ENCODE measurements at places on chromosomes 5 and 9.

DNA sequence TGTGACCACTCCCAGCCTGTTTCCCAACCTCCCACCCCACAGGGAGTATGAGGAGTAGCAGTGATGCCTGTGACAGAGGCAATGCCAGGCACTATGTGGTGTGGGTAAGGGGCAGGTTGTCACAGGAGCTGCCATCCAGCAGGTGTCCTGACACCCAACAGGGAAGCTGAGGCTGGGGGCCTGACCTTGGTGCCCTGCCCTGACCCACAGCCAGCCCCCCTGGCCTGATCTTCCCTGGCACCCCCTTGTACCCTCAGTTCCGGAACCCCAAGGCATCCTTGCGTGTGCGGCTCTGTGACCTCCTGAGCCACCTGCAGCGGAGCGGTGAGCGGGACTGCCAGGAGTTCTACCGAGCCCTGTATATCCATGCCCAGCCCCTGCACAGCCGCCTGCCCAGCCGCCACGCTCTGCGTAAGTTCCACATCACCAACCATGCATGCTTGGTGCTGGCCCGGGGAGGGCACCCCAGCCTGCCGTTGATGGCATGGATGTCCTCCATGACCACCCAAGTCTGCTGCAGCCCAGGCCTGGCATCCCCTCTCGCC lies 14.4 kb downstream of the CARD19 start:
- no peak for DNase-seq

DNA sequence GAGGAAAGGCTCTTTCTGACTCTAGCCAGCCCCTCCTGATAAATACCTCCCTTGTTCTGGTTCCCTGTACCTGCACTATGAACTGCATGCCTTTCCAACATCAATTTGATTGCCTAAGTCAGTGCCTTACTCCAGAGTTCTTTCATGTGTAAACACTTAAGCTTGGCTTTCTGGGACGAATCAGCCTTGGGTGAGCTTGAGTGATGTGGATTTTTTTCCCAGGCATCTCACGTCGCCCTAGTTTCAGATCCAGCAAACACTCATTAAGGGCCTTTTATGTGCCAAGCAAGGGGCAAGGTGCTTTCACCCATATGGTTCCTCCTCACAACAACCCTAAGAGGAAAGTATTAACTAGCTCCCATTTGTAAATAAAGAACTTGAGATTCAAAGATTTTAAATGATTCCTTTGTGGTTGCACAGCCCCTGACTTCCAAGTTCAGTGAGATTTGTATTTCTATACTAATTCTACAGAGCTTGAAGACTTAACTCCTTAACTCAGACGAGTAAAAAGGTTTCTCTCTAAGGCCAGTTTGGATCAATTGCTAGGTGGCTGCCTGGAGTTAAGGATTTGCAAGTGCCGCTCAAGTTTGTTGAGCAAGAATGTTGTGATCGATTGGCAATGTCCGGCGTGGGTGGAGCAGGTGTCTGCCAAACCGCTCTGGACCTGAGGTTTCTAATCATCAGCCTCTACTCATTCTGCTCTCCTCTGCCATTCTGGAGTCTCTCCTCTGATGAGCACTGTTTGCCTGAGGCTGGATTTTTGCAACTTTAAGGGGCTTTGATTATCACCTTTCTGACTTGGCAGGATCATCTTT lies 20.2 kb upstream of the TJP2 start:
- no peak for DNase-seq

DNA sequence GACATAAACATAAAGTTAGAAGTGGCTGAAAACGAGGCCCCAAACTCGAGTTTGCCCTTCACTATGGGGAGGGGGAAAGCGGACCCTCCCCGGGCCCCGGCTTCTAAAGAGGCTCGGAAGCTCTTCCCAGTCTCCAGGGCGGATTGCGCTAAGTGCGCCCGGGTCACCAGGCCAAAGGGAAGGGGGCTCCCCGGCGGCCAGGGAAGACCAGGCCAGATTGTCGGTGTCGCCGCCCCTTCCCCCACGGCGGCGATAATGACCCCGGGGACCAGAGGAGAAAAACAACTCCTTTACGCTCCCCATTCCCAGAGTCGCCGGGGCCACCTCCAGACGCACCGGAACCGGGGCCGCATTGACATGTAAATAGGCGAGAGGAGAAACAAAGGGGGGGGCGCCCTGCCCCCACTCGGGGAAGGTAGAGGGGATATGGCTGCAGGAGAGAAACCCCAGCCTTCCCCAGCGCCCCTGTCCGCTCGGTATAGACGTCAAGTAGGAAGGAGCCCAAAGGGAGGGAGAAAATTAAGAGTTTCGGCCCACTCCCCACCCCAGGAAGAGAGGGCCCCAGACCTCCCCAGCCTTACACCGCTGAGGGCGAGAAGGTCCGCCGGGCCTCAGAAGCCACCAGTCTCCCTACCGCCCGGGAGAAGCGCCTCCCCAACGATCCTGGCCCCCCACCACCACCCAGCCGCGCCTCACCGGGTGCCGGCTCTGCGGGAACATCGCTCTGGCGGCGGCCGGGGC lies 1.7 kb downstream of the TLE1 start:
- no peak for DNase-seq

DNA sequence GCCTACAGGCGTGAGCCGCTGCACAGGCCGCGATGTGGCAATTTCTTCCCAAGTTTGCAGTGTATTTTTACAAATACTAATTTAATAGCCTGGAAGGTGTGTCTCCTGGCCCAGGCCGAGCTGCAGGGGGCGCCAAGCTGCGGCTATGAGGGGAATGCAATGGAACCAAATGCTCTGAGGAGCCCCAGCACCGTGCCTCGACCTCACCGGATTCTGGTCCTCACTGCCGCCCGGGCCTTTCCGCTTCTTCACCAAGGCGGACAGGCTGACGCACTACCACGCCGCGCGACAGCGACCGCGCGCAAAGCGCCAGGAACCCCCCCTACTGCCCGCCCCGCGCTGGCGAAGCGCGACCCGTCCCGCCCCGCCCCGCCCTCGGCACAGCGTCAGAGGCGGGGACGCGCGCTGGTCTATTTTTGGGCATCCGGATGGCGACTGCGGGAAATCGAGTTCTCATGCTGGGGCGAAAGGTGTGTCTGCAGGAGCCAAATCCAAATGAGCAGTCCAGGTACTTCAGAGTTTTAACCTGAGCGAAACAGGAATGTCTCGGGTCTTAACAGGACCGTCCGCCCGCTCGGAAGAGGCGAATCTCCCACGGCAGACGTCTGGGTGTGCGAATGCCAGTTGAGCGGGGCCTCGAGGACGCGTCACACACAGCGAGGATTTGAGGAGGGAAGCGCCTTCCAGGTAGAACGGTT lies 31.7 kb upstream of the PRXL2C start:
- DNase-seq: peak; percentile 34

DNA sequence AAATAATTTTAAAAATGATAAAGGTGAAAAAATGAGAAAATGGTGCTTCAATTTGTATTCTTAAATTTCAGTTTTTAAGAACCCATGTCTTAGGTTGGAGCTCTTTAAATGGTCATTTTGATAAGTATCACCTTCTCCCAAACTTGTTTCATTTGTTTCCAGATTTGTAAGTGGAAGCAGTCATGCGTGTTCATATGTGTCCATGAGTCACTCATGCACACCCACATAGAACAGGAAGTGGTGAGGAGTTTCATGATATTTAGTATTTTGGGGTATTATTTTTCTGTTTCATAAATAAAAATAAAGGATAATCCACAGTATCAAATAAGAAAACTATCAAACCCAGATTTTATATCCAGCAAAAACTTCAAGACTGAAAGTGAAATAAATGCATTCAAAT lies 570.4 kb upstream of the ST8SIA4 start:
- DNase-seq: peak; percentile 20

GRCh38 chr5:65395526-65396155 lies 86.1 kb downstream of the ADAMTS6 start:
- no peak for DNase-seq

GRCh38 chr9:105295986-105296385 lies 51.5 kb downstream of the SLC44A1 start:
- DNase-seq: no peak

DNA sequence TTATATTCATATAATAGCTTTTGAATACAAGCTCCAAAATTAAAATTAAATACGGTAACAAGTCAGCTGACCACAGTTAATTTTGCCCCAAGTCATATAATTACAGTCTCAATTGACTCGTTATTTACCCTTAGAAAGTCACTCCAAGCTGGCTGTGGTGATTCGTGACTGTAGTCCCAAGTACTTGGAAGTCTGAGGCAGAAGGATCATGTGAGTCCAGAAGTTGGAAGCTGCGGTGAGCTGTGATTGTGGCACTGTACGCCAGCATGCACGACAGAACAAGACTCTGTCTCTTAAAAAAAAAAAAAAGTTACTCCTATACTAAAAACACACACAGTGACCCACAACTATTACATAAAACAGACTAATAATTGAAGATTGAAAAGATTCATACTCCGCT lies 31.6 kb upstream of the DTWD2 start:
- DNase-seq: no peak
